ENCODE measurements at places on chromosomes 2 and 18. TPM values are rescaled to one million over a fixed set of nuclear protein-coding genes. Genes with fewer than 3 reads are reported as not detected.
A peak's percentile ranks its signal among the peaks of the same experiment; 100 is the strongest.

Gene LYPD1
- 4.1 TPM for total RNA-seq

Gene GPAT2
- total RNA-seq = not detected

Gene TRIM43
- not detected for total RNA-seq

Gene LCT
- not detected for total RNA-seq

Gene CHRND
- total RNA-seq = not detected

Gene TACR1
- not detected for total RNA-seq

DNA sequence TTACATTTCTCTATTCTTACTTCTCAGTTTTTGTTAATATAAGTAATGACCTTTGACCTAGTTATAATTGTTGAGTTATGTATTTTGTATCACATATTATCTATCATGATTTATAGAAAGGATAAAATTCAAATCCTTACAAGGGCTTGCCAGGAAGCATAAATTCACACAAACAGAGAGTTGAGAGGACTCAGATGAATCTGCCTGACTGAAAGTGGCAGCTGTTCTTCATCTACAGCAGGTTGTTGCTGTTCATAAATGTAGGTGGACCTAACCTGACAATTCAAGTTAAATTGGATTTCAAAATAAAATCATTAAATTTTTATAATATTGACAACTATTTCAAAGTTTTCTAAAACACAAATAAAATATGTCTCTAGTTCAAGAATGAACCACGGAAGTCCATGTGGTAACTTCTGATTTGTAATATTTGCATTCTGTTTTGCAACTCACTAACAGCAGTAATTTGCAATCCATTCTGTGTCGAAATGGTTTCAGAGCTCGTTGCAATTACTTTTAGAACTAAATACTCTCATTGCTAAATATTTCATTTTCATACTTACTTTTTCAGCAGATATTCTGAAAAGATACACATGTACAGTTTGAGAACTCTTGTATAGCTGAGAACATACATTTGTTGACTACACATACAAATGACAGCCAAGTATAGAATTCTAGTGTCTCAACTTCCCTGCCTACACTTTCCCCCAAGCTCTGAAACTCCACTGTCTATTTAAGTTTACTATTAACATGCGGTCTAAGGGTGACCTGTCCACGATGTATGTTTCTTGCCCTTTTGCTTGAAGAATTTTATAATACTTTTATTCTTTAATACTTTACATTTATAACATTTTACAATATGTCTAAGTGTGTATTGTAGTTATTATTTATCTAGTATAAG lies 25.7 kb downstream of the SCN7A start:
- DNase-seq = no peak

DNA sequence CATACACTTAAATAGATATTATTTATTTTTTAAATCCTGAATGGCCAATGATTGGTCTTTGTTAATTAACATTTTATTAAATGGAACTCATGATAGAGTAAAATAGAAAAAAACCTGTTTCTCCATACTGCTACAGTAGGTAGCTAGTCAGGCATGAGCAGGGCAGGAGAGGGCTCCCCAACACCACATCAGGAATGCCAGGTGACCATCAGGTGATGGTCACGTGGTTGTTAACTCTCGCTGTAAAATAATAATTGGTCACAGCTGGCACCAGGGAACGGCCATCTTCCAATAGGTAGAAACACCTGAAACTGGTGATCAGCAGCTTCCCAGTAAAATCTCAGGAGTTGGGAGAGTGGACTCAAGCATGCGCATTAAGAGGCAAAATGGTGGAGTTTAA lies 172.2 kb downstream of the MEIS1 start:
- no peak for DNase-seq

DNA sequence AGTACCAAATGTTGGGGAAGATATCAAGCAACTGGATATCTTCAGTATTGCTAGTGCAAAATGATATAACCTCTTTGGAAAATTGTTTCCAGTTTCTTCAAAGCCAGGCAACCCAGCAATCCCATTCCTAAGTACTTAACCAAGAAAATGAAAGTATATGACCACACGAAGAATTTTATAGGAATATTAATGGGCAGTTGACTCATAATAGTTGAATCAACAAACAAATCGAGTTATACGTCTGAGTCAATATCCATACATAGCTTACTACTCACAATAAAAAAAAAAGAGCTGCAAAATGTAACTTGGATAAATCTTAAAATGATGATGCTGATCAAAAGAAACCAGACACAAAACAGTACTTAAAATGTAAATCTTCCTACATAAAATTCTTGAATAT lies 810.4 kb downstream of the METTL4 start:
- no peak for DNase-seq

GRCh38 chr2:121099329-121100290 lies 185.4 kb downstream of the TFCP2L1 start:
- peak; percentile 58 for DNase-seq

DNA sequence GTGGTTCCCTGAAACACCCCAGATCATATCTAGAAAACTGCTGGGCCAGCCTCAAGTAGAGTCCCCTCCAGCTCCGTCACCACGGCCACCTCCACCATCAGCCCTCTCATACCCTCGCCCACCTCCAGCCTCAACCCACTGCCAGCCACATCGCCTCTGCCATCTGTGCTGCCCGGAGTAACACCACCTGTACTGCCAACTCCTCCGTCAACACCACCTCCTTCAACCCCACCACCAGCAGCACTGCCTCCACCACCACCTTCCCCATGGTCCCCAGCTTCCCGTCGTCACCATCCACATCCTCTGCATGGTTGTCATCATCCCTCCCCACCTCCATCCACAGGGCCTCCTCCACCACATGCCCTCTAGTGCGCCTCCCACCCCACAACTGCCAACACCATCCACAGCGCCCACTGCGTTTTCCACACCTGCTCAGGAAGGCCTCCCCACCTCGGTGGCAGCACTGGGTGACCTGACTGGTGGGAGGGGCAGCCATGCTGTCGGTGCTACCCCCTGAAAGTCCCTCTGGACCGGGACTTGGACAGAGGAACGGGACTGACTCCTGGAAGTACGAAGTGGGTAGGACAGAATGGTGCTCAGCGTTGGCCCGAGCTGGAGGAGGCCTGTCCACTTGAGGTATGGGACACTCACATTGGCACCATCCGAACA lies 1.6 kb downstream of the SNED1 start:
- DNase-seq = peak; percentile 86

DNA sequence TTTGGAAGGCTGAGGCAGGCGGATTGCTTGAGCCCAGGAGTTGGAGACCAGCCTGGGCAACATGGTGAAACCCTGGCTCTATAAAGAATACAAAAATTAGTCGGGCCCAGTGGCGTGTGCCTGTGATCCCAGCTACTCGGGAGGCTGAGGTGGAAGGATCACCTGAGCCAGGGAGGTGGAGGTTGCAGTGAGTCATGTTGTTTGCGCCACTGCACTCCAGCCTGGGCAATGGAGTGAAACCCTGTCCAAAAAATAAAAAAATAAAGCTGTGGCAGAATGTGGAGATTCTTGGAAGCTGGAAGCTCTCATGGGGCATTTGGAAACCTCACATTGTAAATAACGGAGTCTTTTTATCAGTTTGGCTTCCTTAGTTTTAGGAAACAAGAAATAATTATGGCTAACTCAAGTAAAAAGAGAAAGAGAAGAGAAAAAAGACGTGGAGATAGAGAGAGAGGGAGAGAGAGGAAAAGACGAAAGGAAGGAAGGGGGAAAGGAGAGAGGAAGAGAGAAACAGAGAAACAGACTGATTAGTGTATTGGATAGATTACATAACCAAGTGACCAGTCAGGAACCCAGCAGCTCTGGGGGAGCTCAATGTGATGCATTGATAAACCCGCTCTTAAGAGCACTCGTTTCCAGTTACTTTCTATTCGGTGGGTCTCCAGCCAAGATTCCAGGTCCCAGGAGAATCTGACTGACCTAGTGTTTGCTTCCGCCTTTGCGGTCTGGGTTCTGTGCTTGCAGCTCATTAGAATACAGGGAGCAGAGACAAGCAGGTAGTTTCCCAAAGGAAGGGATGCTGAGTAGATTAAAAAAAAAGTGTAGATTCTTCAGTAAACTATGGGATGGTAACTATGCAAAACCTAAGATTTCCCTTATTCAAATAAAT lies 1.1 kb upstream of the SPAST start:
- no peak for DNase-seq

- no peak for DNase-seq
These were observed 35.5 kb upstream of the KIDINS220 start for GRCh38 chr2:8872821-8873432.

GRCh38 chr2:120385355-120386127 lies 39.6 kb downstream of the INHBB start:
- no peak for DNase-seq

GRCh38 chr2:157480182-157480961 lies 36.5 kb upstream of the CYTIP start:
- DNase-seq = no peak

DNA sequence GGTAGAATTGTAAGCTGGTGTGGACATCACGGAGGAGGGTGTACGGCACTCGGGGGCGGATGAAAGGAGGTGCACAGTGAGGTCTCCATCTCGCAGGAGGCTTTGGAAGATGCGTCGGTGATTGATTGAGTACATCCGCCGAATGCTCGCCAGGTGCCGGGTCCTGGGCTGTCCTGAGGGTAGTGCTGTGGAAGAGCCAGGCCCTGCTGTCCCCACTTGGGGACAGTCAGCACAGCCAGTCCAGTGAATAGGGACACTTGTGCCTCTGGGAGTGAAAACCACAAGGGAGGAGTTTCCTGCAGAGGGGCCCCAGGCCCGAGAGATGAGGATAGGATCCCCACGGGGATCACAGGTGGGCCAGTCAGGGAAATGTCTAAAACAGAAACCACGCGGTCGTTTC lies 28.1 kb downstream of the MLPH start:
- DNase-seq = peak; percentile 55

- DNase-seq = no peak
These were observed 76.8 kb upstream of the RBMS1 start for GRCh38 chr2:160570376-160570775.

GRCh38 chr2:163934131-163934530 lies 198.3 kb upstream of the FIGN start:
- no peak for DNase-seq

GRCh38 chr2:203654826-203655225 lies 51.6 kb upstream of the CD28 start:
- no peak for DNase-seq

DNA sequence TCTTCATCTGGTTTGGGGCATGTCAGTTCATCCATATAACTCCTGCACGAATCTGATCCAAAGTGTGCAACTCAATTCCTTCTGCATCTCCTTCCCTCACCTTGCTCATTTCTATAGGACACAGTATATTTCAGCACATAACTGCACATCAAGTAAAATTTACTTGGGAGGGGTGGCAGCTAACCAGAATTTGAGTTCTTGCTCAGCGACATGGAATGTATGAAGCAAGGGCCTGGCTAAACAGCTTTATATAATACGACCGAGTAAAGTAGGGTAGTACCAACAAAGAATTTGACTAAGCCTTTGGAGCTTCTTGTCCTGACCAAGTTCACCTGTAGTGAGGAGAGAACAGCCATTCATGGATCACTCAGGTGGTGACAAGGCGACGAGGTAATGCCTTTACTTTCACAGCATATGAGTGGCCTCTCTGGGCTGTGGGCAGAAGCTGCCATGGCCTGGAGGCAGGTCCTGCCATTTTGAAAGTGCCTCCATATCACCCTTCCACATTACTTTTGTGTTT lies 570.2 kb upstream of the TNP1 start:
- no peak for DNase-seq

- DNase-seq = no peak
These were observed 531.6 kb upstream of the CHAC2 start for GRCh38 chr2:53235836-53236582.

DNA sequence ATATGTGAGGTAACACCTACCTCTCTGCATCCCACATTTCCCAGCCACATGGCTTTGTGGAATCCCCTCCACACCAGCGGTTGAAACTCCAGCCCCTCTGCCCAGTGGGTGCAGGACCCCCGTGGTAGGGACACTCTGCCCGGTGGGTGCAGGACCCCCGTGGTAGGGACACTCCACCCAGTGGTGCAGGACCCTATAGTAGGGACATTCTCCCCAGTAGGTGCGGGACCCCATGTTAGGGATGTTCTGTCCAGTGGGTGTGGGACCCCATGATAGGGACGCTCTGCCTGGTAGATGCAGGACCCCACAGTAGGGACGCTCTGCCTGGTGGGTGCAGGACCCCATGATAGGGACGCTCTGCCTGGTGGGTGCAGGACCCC lies 11.5 kb downstream of the COPS9 start:
- peak; percentile 67 for DNase-seq

GRCh38 chr2:37215250-37215649 lies 16.1 kb downstream of the CEBPZ start:
- DNase-seq = no peak

DNA sequence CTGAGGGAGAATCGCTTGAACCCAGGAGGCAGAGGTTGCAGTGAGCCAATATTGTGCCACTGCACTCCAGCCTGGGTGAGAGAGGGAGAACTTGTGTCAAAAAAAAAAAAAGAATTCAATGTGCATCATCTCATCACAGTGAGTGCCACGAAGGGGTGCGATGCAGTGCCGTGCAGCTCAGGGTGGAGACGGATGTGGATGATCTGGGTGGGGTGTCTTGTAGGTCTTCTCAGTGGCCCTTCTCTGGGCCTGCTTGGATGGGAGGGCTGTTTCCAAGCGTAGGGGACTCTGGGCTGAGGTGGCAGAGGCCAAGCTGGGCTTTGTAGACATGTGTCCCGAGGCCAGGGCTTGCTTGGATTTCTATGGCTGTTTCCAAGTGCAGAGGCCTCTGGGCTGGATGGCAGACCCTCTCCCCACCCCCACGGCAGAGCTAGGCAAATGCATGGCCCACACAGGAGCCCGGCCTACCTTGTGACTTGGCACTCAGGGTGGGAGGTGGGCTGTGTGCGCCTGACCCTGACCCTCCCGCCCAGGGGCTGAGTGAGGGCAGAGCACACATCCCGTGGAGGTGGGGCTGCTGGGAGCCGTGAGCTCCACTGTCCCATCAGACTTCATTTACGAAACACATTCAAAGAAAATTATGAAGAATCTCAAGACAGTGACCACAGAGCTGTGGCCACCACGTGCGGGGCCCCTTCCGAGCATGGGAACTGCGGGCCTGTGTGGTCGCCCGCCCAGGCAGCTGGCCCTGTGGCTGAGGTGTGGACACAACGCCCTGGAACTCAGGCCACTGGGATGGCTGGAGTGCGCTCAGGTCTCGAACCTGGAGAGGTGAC lies 76.4 kb downstream of the ASB1 start:
- DNase-seq = no peak
